NCI-H774 (cell line): ENCODE measurements at places on chromosomes 4 and X.
A peak's percentile ranks its signal among the peaks of the same experiment; 100 is the strongest.

DNA sequence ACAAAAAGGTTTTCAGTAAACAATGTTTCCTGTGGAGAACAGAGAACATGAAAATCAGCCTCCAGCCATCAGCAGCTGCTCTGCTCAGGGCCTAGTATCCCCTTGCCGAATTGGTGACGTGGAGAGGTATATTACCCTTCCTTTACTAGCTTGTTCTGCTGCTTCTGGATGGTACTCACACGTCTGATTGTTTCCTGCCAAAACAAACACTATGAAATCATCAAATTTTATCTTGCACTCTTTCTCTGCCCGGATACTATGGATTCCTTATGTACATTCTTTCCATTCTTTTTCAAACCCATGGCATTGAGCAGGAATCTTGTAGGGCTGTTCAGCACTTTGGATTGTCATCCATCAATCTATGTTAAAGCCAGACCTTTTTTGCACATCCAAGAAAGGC, 18.8 kb upstream of the METAP1 start:
- DNase-seq: no peak

DNA sequence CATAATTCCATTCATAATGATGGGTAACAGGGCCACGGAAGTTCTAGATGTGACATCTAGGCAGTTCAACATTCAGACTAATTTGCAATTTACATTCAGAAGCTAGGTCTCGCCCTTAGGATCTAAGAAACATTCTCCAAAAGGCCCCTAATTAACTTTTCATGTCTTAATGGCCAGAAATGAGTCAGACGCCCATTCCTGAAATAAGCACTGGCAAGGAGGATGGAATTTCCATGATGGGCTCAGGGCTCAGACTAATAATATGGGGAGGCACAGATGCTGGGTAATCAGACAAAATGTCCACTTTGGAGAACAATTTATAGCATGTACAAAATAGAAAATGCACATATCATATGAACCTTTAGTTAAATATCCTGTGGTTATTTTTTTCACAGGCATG, 102.8 kb upstream of the RPS6KA3 start:
- no peak for DNase-seq

DNA sequence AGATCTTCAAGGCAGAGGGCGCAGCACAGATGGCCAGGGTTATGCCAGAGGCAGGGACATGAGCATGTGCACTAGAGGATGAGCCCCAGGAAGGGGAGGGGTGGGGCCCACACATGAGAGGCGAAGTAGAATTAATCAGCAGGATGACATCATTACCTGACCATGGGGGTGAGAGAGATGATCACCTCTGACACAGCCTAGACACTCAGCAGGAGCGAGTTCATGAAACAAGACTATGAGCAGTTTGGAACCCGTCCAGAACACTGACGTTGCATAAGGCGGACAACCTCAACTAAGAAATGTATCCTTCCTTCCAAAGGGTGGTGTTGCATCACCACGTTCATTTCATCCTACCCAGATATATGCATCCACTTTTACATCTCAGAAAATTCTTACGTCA, 446.7 kb upstream of the TENM3 start:
- DNase-seq: no peak

GRCh38 chr4:183297675-183298074, 22.4 kb downstream of the CLDN22 start:
- no peak for DNase-seq

DNA sequence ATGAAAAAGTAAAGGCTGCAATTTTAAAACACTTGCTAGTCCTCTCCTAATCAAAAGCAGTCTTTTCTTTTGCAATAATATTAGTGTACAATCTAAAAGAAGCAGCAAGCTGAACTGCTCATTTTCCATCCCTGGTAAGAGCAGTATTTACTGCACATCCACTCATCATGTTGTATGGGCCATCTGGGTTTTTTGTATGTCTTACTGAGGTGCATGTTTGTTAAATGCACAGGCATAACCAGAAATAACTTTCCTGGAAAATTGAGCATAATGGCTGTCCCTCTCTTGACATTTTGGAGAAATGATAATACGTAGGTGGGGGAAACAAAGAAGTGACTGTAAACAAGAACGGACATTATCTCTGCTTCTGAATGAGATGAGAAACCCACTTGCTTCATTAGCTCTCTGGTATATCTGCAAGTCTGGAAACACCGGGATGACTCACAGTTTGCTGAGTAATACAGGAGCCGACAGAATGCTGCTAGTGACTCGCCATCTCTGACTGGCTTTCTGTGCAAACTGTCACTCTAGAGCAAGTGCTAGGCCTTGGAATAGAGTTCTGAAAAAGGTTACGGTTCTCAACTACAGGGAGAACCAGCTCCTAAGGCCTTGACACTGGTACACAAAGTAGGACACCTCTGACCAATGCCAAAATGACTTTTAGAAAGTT, 85.7 kb upstream of the MTM1 start:
- no peak for DNase-seq

DNA sequence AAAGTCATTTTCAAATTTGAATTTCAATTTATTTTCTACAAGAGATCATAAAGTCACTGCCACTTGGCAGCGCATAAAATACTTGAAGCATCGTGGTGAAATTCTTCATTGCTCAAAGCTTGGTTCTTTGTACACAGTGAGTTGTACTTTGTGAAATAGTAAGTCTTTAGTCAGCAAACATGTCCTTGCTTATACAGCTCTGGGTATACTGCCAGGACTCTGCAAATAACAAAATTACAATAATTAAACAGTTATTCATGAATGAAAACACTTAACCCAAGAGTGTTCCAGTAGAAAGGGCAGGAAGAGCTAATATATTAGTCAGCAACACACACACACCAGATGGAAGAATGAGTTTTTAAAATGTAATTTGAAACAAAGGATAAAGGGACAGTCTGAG, 1300.9 kb upstream of the DIAPH2 start:
- peak; percentile 31 for DNase-seq

DNA sequence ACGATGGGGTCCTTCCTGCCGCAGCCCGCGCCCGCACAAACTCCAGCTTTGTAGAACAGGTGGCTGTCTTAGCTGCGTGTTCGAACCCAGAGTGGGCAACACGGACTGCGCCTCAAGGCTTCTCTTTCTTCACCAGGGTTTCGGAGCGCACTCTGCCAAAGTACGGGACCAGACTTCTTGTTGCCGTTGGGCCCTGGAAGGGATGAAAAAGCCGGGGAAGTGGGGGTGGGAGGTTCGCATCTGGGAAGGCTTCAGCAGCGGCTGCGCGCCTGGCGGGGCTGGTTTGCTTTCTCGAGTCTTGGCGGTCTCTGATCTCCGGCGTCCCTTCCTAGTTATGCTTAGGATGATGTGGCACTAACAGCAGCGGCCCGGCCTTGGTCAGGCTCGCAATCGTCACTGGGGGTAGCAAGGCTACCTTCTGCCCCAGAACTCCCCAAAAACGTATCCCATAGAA, 673 bp downstream of the PARM1 start:
- DNase-seq: no peak

GRCh38 chrX:21800344-21800770, 39.1 kb upstream of the MBTPS2 start:
- DNase-seq: no peak

DNA sequence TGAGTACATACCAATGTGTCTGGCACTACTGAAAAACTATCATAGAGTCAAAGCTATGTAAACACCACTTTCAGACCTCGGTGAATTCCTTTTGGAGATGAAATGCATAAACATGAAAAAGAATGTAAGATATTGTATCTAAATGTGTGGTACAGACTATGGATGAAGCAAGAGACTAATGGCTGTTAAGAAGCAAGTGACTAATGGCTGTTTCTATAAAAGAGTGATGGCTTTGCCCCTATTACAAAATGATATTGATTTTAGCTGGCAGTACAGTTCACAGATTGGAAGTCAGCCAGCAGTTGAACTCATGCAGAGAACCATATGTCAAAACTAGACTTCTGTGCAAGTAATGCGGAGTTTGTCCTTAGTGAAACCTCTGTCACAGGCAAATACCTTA, 359.3 kb downstream of the GRXCR1 start:
- DNase-seq: peak; percentile 6

GRCh38 chrX:18701621-18702361, 5.7 kb upstream of the PPEF1 start:
- DNase-seq: no peak

- DNase-seq: no peak
Observed at GRCh38 chrX:45229348-45229747, 28.7 kb upstream of the DIPK2B start.

DNA sequence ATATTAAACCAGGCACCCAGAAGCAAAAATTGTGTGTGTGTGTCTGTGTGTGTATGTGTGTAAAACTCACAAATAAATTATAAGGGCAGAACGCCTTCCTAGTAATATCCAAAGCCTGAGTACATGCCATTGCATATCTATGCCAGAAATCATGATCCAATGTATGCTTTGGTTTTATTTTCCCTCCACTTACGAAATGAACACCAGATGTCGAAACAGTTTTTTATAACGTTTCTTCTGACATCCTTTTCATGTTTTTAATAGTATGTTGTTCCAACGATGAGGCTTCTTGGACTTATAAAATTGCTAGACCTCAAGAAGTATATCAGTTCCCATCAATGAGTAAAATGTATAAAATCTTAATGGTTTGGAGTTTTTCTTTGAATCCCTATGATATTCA, 55.4 kb downstream of the KCNIP4 start:
- no peak for DNase-seq

DNA sequence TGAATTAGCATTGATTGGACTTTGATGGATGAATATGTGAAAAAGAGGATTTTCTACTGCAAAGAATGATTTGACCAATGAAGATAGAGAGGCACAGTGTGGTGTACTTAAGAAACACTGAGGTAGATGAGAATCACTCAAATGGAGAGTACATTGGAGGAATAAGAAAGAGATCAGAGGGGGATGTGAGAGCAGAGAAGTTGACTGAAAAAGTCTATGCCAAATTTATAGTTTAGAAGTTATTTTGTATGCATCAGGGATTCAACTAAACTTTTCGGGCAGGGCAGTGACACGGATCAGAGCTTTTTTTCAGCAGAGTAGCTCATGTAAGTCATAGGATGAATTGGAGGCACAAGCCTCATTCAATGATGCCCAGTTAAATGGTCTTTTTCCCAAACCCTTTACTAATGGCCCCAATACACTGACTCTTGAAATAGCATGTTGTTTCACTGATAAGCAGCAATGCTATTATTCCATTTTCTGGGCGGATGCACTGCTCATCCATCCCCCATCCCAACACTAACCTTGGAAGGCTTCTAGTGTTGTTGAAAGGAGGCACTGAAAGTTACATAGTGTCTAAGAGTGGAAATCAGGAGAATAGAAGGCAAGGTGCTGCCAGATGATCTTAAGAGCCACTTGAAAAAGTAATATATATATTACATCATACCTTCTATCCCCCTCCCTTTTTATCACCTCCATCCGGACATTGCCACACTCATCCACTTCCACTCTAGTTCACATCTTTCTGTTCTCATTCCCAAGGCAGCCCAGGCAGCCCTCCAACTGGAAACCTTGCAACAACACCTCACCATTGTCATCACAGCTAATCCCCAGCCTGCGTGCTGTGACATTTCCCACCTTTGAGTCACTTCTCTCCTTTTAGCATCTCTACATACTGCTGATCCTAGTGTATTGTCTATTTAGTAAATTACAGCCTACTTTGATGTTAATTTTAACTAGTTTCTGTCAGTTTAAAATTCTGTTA, 46.1 kb downstream of the ARHGAP24 start:
- DNase-seq: no peak

- DNase-seq: no peak
Observed at GRCh38 chr4:168928346-168928745, 81.7 kb downstream of the CBR4 start.

DNA sequence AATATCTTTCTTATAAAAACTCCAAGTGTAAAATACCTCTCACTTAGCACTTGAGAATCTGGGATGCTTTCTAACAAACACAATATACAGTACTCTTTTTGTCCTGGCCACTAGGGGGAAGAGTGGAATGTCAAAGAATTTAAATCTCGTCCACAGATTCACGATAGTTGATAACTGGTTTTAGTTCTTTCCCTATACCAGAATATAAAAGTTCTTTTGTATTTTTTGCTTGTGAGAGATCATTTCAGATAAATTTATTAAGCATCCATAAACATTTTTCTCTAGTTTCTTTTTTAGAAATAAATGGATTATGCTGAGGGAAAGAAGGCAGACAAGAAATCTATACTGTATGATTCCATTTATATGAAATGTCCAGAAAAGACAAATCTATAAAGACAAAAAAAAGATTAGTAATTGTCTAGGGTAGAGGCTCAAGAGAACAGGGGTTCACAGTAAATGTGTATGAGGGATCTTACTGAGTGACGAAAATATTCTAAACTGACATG, 50.4 kb downstream of the MGARP start:
- peak; percentile 6 for DNase-seq

DNA sequence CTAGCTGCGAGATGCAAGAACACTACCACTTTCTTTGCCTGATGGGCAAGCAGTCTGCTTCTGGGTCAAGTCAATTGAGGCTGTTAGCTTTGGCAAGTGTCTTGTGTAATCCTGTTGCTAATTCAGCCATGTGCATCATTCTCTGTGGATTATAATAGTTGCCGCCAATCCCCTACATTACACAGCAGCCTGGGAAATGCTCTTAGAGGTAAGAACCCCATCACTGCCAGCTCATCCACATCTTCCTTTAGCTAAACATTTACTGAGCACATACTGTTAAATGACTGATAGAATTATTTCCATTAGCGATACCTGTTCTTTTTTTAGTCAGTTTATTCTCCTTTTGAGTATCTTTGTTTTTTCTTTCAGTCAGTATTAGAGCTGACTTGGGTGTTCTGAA, 116.2 kb downstream of the CBR4 start:
- no peak for DNase-seq

DNA sequence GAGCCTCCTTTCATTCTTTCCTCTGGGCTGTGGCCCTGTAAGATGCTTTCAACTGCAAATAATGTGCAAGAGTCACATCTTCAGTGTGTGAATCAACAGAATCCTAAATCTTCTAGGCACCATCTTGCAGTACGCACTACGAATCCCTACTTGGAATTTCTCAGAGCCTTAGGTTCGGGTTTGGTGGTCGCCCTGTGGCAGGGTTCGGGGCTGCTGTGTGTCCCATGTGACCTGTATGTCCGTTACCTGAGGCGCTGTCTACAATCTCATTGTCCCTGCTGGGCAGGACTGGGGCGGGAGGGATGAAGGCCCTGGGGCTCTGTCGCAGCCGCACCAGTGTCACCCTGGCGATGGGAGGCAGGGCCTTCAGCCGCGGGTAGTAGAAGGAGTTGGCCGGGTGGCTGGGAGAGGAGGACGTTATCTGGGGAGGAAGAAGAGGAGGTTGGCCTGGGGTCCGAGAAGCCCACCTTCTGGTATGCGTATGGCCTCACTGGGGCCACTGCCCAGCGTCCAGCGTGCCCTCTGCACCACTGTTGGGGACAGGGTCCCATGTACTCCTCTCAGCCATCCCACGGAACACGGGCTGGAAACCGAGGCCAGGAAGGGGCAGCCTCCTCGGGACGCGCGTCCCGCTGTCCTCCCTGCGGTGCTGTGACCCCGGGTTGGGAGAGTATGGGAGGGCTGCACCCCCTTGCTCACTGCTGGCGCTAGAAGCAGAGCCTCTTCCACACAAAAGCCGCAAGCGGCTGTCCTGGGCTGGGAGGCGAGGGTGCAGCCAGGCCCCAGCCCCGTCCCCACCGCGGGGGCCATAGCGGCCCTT, 2.0 kb downstream of the SPON2 start:
- no peak for DNase-seq
